ENCODE measurements at places on chromosomes 5 and 9.

- no peak for DNase-seq
Measured at GRCh38 chr9:69389437-69389995, 64.5 kb downstream of the ENTREP1 start.

DNA sequence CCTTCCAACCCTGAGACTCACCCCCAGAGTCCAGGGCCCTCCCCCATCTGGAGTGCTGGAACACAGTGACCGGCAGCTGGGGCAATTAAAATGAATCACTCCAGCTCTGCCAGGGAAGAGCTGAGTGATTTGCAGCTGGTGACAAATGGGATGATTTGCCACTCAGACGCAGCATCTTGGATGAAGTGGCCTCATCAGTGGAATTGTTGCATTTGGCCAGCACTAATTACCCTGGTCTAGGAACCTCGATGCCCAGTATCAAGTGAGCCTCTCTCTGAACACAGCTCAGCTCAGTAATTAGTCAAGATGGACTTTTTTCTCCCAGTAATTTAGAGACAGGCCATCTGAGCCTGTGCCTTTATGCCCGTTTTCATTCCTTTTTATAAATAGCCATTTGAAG is 259.5 kb downstream of the GRIA1 start:
- DNase-seq, result no peak

DNA sequence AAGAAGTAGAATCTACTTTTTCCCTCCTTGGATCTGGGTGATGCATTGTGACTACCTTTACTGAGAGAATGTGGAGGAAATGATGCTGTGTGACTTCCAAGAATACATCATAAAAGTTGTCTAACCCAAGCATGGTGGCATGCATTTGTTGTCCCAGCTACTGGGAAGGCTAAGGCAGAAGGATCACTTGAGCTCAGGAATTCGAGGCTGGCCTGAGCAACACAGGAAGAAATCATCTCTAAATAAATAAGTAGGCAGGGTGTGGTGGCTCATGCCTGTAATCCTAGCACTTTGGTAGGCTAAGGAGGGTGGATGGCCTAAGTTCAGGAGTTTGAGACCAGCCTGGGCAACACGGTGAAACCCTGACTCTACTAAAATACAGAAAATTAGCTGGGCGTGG is 143.2 kb upstream of the VLDLR start:
- DNase-seq, result no peak

DNA sequence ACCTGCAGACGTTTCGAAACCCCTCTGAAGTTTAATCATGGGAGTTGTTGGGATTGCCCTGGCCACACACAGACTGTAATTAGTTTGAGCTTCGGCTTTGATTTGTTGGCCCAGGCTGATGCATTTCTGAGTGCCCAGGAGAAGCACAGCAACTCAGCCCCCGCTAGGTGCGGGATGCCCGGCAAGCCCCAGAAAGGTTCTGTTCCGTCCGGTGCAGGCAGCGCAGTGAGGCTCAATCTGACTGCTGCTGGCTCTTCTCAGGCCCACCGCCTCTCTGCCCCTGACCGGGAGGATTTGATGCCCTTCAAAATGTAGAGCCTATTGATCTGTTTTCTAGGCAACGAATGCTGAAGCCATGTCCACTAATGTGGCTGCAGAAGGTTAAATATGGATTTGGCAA is 73.4 kb upstream of the TAF11L2 start:
- DNase-seq, result no peak

- no peak for DNase-seq
Measured at GRCh38 chr5:116509483-116510244, 65.0 kb downstream of the SEMA6A start.

DNA sequence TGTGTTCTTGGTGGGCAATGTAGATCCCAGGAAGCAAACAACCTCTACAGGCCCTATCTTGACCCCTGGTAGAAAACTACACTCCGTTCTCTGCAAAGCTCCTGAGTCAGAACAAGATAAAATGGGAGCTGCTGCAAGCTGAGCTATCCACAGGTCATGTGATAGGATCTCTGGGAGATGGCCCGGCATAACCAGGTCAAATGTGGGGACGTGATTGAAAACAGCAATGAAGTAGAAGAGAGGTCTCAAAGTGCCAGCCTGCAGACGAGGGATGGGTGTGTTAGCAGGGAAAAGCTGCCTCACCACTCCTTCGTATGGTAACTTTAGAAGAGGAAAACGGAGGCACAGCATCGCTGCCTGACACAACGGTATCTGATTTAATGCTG is 25.0 kb downstream of the NRG2 start:
- DNase-seq, result no peak

GRCh38 chr5:134092875-134093274 is 21.6 kb upstream of the TCF7 start:
- no peak for DNase-seq

GRCh38 chr5:3615217-3615616 is 19.6 kb downstream of the IRX1 start:
- DNase-seq, result no peak

- DNase-seq, result no peak
Measured at GRCh38 chr5:65862384-65862783, 64.0 kb upstream of the ERBIN start.

DNA sequence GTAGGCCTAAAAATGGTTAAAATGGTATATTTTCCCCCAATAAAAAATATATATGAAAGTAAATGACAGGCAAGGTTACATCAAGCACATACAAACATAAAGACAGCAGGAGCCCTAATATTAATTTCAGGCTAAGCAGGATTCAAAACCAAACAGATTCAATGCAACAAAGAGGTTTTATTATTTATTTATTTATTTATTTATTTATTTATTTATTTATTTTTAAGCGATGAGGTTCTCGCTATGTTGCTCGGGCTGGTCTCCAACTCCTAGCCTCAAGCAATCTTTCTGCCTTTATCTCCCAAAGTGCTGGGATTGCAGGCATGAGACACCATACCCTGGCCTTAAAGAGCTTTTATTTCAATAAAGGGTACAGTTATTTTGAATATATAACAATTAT is 106.4 kb upstream of the SHB start:
- DNase-seq, result no peak

- no peak for DNase-seq
Measured at GRCh38 chr5:76670508-76670907, 45.4 kb upstream of the F2R start.

GRCh38 chr5:125005266-125005665 is 258.8 kb upstream of the ZNF608 start:
- DNase-seq, result no peak

DNA sequence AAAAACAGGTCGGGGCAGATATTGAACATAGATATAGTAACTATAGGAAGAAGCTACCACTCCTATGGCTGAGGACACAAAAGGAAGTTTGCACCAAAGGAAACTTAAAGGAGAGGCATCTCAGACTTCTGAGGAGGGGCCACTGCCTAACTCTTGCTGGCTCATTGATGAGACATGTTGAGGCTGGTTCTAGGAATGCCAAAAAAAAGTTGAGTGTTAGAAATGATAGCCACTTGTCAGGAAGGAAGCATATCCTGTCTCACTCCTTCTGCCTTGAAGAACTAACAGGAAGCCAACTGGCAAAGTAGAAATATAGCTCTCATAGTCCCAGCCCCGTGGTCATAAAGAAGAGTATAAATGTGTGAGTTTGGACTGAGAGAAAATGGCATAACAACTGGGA is 23.3 kb upstream of the STOM start:
- DNase-seq, result no peak

DNA sequence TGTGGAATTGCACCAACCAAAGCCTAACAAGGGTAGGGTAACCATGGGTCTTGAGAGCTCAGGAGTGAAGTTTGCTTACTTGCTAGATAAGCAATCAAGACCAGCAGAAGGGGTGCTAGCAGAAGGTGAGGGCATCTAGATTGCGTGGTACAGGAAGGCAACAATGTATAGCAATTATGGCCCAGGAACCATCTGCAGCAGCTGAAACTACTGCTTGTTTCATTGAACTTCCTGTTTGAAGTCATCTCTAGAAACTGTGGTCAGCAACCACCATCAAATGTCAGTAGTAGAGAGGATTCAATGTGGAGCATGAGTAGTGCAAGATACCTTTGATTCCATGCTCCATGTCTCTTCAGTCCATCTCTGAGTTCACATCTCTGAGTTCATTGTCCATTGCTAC is 462.1 kb upstream of the GRAMD2B start:
- no peak for DNase-seq

- no peak for DNase-seq
Measured at GRCh38 chr5:169904059-169904458, 76.2 kb downstream of the INSYN2B start.

GRCh38 chr5:124001036-124001615 is 489.1 kb downstream of the CSNK1G3 start:
- DNase-seq, result no peak

- DNase-seq, result no peak
Measured at GRCh38 chr5:110477911-110478310, 248.6 kb downstream of the TMEM232 start.

DNA sequence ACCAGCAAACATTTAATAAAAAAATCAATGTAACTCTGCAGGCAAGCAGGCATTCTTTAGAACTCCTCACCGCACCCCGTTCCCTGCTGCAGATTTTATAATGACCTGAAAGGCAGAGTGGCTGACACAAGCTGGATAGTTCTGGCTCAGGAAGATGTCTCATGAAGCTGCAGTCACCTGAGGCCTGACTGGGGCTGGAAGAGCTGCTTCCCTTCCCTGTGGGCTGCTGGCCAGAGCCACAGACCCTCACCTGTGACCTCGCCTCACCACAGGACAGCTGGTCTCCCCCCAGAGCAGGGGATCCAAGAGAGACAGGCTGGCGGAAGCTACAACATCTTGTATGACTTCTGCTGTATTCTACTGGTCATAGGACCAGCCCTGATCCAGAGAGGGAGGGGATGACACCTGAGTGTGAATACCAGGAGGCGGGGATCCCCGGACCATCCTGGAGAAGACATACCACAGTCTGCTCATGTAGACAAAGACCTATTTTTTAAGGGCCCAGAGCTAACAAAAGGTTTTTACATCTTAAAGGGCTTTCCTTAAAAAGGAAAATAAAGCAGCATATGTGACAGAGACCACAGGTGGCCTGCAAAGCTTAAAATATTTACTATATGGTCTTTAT is 43.9 kb downstream of the RAPGEF1 start:
- DNase-seq, result no peak

- DNase-seq, result peak; percentile 76
Measured at GRCh38 chr9:36572515-36573418, at the start of gene MELK. TSS of gene MELK (plus strand) at chr9:36572895. CDS start at chr9:36581682, 8,787 bp downstream.

DNA sequence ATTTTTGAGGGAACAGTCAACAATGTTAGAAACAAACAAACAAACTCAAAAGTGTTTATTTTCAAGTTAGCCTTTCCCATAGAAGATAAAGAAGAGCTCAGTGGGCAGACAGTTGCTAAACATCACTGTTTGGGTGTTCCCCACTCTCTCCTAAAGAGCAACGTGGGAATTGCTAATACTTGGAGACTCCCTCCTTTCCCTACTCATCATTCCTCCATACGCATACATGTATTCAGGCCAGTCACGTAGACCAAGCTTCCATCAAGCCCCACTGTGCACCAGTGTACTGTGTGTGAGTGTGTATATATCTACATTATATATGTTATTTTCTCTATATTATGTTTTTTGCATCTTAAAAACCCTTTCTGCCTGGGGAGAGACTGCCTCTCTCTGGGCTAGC is 115.0 kb upstream of the EGFLAM start:
- no peak for DNase-seq

DNA sequence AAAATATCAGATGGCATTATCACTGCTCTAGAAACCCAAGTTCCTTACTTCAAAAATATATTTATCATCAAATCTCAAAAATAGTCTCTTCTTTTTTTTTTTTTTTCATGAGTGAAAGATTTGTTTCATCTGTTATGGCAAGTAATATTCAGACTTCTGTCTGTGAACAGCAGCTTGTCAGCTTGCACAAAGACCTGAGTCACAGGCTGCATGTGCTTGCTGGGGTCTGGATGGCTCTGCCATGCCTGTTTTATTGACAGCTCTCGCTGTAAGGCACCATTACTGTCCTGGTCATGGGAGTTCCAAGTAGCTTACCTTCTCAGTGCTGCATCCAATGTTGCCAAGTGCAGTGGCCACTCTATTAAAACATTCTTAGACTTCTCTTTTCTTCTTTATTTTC is 456.4 kb downstream of the GADD45G start:
- DNase-seq, result no peak

GRCh38 chr9:80028501-80028900 is 456.7 kb downstream of the TLE4 start:
- no peak for DNase-seq

DNA sequence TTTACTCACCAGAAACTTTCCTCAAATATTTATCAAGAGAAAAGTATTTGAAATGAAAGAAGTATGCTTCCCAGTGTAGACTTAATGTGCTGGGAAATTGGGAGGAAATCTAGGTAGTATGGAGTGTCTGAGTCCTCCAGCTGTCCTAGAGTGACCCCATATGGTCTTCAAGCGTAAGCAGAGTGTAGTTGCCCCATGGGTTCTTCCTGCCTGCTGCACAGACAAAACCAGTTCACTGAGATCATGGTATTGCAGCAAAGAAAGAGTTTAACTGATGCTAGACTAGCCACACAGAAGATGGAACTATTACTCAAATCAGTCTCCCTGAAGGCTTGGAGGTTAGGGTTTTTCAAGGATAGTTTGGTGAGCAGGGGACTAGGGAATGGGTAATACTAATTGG is 114.9 kb upstream of the PRLR start:
- DNase-seq, result no peak

DNA sequence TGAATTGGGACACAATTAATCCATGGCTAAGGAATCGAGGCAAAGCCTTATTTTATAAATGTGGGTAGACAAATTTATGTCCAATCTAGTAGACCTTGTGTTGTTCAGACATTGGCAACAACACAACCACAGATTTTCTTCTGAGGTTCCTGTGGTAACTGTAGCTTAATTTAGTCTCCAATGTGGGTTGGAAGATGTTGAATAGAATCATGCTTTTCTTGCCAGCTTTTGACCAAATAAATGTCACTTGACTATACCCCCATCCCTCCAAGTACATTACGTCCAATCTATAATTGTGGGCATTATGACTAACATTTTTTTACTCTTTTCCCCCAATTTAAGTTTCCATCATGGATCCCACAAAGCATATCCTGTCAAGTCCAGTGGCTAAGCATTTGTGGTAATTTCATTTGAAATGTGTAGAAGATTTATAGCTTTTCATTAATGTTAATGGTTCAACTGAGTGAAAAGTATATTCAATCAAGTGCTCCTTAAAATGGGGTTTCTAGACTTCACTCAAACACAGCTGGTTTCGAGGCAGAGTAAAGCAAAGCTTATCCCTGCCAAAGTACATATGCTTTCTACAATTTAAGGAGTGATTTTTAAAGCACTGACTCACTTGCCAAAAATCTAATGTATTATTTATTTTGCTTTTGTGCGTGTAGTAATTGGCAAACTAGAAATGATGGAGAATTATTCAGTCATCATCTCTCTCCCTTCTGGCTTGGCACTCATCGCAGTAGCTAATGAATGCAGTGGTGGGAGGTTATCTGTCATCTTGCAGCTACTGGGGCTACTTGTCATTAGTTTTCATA is 141.8 kb downstream of the FAM174A start:
- no peak for DNase-seq

All from activated CD4-positive, CD25-positive, alpha-beta regulatory T cell (primary cell).